Sciatic nerve (tissue), 2 donors: ENCODE measurements at places on chromosomes 3 and 15. TPM values are rescaled to one million over a fixed set of nuclear protein-coding genes. Genes with fewer than 3 reads are reported as not detected.

TIMP4 gene
- 13.2 TPM for total RNA-seq

MYZAP gene
- total RNA-seq: 3.7 TPM

P2RY12 gene
- total RNA-seq: 27.1 TPM

WDR72 gene
- total RNA-seq: not detected

LSAMP gene
- total RNA-seq: 5.3 TPM

EHHADH gene
- 6.2 TPM for total RNA-seq

DAZL gene
- total RNA-seq: not detected

ARID3B gene
- total RNA-seq: 5.5 TPM

APBA2 gene
- total RNA-seq: 3.5 TPM

TGM5 gene
- total RNA-seq: not detected

HTR3E gene
- not detected for total RNA-seq

CNTN3 gene
- 3.7 TPM for total RNA-seq

IL5RA gene
- 0.49 TPM for total RNA-seq

CPNE9 gene
- total RNA-seq: not detected

GRCh38 chr3:149299938-149300801 is 33.3 kb downstream of the TM4SF18 start:
- no peak for DNase-seq

GRCh38 chr15:92009162-92009561 is 155.7 kb downstream of the SLCO3A1 start:
- no peak for DNase-seq

GRCh38 chr3:119779731-119780383 is 2.0 kb upstream of the NR1I2 start:
- DNase-seq: no peak

DNA sequence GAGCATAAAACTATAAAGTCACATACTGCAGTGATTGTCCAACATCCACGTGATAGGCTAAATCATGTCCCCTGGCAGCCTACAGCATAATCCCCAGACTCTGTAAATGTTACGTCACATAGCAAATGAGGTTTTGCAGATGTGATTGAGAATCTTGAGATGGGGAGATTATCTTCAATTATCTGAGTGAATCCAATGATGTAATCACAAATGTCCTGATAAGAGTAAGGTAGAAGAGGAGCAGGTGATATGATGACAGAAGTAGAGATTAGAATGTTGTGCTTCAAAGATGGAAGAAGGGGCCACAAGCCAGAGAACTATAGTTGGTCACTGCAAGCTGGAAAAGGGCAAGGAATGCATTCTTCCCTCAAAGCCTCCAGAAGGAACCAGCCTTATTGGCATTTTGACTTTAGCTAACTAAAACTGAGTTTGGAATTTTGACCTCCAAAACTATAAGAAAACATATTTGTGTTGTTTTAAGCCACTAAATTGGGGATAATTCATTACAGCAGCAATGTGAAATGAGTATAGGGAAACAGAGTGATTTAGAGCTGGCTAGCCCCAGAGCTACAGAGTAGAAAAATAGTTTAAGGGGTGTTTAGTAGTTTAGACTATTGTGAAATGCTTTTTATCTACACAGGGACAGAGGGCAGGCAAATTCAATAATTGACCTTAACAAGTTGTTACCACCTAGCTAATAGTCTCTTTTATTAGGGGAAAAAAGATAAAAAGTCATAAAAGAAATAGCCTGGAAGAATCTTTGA is 15.2 kb downstream of the SLC2A2 start:
- no peak for DNase-seq

GRCh38 chr15:101494251-101494796 is 4.8 kb upstream of the PCSK6 start:
- no peak for DNase-seq

- no peak for DNase-seq
These were observed 39.2 kb downstream of the ATP2B2 start for GRCh38 chr3:10466186-10466585.

DNA sequence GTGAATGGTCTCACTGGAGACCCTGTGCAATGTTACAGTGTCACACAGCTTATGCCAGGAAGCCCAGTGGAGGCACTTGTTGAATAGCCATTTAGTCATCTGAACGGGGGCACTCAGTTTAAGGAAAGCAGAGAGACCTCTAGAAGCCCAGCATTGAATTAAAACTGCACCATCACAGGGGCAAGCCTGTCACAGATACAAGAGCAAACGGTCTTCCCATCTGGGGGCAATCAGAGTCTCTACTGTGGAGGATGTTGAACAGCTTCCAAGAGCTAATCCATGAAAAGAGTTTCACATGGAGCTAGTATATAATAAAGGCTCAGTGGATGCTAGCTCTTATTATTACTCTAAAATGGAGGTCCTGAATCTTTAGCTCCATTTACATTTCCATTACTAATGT is 553.7 kb upstream of the ARRDC4 start:
- DNase-seq: no peak

DNA sequence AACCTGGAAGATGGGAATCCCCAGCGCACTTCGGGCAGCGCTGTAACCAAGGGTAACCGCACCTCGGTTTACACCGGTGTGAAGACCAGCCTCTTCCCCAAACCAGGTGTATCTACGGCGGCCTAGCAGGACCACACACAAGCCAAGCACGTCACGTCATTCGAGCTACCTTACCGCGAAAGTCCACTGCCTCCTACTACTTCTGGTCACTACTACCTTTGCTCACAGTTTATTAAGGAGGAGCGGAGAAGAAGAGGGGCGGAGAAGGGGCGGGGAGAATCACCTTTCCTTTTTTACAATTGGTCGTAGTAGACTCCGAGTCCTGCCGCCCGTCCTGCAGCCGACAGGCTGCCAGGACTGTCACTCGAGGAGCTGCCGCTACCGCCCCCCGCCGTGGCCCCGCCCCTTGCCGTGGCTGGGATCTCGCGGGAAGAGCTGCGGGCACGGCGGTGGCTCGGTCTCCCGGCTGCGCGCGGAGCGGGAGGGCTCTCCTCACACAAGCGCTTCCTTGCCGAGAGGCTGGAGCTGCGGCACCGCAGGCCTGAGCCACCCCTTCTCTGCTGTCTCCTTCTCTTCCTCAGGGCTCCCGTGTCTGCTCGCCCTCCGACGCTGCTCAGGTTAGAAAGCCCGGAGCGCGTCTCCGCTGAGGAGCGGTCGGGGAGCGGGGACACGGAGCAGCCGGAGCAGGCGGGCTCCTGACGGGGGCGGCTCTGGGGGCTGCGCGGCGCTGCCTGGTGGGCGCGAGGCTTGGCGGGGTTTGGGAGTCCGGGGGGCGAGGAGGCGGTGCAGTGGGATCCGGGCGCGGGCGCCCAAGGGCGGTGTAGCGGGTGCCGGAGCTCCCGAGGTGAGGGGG is at the start of gene GLCE:
GLCE (plus strand) TSS at position 495 of the 853 bp plus-strand sequence. CDS start 95,172 bp downstream, outside the sequence.
- DNase-seq: peak; percentile 96

- DNase-seq: no peak
These were observed 976 bp downstream of the DIS3L start for GRCh38 chr15:66294157-66294931.

DNA sequence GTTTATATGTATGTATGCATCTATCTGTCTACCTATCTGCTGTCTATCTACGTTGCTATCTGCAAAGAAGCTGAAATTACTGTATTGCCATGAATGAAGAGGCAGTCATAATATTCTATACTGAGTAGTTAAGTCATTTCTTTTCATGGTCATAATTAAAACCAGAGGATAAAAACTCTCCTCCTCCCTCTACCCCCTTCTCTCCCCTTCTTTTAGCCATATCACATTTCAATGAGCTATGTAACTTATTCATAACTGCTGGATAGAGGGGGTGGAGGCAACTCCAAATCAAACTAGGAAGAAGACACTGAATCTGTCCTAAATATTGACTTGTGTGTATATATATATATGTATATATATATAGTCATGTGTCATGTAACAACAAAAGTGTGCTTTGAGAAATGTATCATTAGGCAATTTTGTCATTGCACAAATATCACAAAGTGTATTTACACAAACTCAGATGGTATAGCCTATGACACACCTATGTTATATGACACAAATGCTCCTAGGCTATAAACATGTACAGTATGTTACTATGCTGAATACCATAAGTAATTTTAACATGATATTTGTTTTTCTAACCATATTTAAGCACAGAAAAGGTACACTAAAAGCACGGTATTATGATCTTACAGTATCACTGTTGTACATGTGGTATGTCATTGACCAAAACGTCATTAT is 229.7 kb upstream of the KCNMB2 start:
- DNase-seq: no peak

- no peak for DNase-seq
These were observed 107.8 kb downstream of the LIPC start for GRCh38 chr15:58539548-58539947.

DNA sequence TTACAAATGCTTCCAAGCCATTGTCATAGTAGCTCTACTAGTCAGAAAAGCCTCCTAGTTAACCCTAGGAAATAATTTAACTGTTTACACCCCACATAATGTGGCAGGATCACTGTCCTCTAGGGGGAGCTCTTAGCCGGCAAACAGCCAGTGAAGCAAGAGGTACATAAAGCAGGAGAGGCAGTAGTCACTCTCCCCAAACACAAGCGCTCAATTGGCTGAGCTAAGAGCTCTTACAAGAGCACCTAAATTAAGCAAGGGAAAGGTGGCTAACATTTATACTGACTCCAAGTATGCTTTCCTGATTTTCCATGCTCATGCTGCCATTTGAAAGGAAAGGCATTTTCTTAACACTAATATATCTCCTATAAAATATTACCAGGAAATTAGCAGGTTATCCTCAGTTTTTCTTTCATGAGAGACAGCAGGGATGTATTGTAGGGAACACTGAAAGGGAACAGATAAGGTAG is 37.6 kb downstream of the NCEH1 start:
- DNase-seq: no peak

GRCh38 chr15:86630946-86631345 is 551.3 kb downstream of the AGBL1 start:
- DNase-seq: no peak

DNA sequence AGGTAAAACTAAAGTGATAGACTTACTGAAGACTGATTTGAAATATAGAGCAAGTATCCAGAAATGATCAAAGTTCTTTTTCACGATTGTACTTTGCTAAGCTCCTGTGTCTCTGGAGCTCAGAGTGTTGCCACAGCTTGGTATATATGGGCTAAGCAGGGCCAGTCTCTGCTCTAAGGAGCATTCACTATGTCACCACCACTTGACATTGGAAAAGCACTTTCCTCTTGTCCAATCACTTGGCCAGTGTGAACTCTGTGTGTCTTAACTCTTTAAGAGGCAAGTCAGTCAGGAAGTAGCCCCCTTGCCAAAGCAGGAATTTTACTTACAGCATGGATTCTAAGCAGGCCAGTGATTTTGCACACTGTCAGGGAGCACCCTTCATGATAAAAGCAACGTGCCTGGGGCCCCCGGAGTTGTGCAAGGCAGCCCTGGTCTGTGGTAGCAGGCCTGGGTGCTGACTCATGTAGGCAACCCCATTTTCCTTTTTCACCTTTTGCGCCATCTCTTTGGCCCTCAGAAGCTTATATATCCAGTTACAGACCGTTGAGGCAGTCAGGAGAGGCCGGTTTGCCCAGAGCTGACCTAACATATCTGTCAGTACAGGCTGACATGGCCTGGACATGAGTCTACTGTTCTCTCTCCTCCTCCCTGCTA is 73.0 kb downstream of the HCN4 start:
- no peak for DNase-seq

- DNase-seq: no peak
These were observed 70.0 kb upstream of the UBE2E1 start for GRCh38 chr3:23735535-23736326.

DNA sequence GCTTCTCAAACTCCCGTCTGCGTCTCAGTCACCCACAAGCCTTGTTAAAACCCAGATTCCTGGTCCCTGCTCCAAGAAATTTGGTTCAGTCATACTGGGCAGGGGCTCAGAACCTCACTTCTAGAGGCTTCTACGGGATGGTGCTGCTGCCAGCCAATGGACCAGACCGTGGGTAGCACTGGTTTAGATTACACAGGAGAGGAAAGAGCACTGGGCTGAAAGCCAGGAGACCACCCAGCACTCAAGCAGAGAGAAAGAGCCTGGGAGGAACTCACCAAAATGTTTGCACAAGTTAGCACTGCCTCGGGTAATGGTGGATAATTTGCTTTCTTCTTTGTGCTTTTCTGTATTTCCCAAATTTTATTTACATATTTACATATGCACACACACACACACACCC is 46.9 kb upstream of the MUC13 start:
- no peak for DNase-seq

DNA sequence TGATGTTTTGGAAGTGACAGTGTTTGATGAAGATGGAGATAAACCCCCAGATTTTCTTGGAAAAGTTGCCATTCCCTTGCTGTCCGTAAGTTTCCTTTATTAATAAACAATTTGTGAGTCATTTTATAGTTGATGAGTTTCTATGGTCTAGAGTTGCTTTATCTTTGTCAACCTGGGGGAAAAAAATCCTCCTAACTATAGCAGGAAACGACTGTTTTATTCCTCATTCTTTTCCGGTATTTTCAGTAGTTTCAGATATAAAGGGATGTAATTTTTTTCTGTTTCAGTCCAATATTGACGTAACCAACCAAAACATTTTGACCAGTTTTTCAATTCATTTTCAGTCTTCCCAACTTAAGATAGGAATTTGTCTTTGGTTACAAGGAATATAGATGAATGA is 154.1 kb downstream of the MCTP2 start:
- no peak for DNase-seq

GRCh38 chr3:19488939-19489338 is 340.6 kb downstream of the KCNH8 start:
- DNase-seq: no peak

- no peak for DNase-seq
These were observed 181.3 kb downstream of the ISL2 start for GRCh38 chr15:76517910-76518309.

- DNase-seq: no peak
These were observed 55.1 kb upstream of the ZBTB38 start for GRCh38 chr3:141313093-141313683.

GRCh38 chr3:37963016-37963415 is 27.6 kb upstream of the VILL start:
- DNase-seq: no peak

GRCh38 chr3:102715030-102715697 is 280.3 kb downstream of the ZPLD1 start:
- DNase-seq: no peak

DNA sequence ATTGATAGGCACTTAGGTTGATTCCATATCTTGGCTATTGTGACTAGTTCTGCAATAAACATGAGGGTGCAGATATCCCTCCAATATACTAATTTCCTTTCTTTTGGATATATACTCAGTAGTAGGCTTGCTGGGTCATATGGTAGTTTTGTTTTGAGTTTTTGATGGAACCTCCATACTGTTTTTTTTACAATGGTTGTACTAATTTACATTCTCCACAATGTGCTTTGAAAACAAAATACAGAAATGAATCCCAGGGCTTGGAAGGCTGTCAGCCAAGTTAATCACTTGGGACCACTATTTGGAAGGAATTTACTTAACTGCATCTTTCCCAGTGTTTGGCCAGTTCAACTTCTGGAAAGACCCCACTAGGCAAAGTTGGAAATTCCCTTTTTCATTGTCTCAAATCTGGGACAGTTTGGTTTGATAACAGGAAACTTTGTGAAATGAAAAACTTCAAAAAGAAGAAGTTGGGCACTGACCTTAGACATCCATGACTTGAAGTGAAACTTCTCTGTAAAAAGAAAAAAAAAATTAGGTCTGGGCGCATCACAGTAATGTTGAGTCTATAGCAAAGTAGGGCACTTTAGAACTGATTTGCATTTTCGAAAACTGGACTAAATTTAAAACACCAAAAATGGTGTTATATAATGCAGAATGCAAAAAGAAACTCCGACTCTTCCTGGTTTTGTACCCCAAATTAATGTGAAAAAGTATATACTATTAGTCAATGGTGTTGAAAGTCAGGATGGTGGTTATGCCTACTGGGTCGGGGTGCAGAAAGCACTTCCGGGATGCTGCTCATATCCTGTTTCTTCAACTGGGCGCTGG is 6.0 kb downstream of the CTSH start:
- DNase-seq: no peak

- DNase-seq: no peak
These were observed 208.1 kb upstream of the NR2F2 start for GRCh38 chr15:96122077-96123027.
